ENCODE measurements at places on chromosomes 2 and 18.
A peak's percentile ranks its signal among the peaks of the same experiment; 100 is the strongest.

GRCh38 chr2:66186537-66186936 is 248.4 kb upstream of the MEIS1 start:
- DNase-seq = no peak

DNA sequence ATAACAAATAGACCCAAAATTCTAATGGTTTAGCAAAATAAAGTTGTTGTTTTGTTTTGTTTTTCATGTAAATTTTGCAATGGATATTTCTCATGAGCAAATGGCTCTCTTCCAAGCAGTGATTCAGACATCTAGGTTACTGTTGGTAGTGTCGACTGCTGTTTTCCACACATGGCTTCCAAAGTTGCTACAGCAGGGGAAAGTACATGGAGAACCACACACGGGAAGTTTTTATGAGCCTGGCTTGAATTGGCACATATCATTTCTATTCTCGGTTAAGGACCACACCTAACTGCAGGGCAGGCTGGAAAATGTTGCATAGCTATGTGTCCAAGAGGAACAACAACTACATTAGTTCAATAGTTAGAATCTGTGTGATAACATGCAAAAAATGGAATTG is 262.1 kb downstream of the GALNT13 start:
- no peak for DNase-seq

DNA sequence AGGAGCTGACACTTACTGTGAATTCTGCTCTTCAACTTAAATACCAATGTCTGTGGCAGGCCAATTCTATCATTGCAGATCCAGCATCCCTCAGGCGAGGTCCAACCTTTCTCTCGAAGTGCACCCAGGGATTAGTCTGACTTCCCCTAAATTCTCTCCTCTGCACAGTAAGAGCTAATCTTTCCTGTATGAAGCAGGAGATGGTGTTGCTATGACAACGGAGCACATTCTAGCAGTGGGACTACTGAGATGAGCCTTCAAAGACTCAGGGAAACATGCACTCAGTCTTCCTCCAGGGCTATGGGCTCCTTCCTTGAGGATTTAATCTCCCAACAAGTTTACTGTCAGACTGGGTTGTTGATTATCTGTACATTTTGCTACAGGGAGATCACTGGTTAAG is 176.3 kb downstream of the NOL4 start:
- no peak for DNase-seq

DNA sequence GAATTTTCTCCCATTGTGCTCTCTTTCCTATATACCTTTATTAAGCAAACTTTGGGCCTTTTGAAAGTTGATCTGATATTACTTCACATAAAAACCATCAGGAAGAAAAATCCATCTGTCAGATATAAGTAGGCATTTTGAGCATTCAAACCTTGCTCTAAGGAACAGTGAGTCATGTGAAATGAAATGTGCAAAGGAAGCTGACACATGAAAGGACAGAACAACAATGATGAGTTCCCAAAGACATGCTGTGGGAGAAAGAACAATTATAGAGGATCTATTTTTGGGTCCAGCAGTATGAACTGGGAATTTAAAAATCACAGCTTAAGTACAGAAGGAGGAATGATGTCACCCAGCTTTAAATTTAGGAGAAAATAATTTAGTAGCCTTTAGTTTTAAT is 18.1 kb downstream of the CALCRL start:
- DNase-seq = no peak

DNA sequence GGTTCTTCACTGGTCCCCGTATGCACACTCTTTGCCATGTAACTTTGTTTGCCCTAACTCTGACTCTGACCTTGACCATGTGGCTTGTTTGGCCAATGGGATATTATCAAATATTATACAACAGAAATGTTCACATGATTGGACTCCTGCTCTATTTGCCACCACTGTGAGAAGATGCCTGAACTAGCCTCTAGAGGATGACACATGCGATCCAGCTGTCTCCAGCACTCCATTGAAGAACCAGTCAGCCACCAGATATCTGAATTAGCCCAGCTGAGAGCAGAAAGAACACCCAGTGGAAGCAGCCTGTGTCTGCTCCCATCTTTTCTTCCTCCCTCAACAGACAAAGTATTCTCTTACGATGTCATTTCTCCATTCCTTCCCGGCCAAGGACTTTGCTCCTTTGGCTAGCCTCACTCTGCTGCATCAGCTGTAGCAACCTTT is 412.1 kb downstream of the IRS1 start:
- DNase-seq = no peak

- DNase-seq = peak; percentile 65
Observed at GRCh38 chr2:68653538-68653982, 10.2 kb downstream of the PROKR1 start.

DNA sequence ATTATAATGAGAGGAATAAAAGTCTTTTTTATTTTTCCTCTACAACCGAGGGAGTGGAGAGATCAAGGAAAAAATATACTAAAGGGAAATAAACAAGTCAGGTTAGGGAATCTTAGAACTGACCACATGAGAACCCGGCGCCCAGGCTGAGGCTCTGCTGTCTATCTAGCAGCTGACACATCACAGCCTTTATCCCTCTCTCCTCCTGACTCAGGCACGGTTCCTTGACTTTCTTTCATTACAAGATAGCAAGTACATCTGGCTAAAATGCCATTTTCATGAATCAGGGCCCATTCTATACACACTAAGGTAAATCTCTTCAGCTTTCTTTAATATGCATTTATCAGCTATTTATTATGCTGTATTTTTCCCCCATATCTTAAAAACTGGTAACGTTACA is 296.0 kb downstream of the TMX3 start:
- DNase-seq = no peak

- no peak for DNase-seq
Observed at GRCh38 chr2:96111823-96112500, 4.4 kb downstream of the ADRA2B start.

DNA sequence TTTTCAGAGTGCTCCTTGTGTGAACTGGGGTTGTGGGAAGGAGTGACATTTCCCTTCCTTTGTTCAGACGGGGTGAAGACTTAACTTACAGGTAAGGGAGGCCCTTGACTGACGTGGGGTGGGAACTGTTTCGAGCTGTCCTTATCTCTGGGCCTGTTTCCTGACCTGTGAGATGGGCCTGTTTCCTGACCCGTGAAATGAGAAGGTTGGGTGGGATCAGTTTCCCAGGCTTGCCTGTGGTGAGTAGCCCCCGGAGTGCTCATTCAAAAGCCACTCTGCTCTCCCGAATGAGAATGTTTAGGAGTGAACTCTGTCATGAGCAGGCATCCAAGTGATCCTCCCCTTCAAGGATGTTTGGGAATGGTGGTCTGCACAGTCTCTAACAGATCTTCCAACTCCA is 4.1 kb upstream of the LYPD6B start:
- no peak for DNase-seq

DNA sequence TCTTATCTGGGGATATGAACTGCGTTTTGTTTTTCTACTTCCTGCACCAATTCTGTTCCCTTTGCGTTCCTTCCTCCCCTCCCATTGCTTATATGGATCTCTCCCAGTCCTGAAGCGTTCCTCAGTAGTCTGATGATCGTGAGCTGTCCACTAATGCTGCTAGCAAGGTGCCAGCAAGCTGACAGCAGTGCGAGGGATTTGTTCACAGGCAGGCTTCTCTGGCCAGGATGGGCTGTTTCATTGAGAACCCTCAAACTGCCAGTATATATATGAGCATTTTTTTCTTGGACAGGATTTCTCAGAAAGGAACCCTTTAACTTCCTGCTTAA is 40.1 kb downstream of the GTF3C3 start:
- DNase-seq = no peak

GRCh38 chr2:55454121-55454520 is 34.5 kb upstream of the CCDC88A start:
- no peak for DNase-seq

Measured in activated CD4-positive, alpha-beta T cell treated with anti-CD3 and anti-CD28 coated beads, Interleukin-2, amount 50 U/mL, for 48 hours (primary cell).